ENCODE measurements at places on chromosomes 6 and 20. TPM values are rescaled to one million over a fixed set of nuclear protein-coding genes. Genes with fewer than 3 reads are reported as not detected.

Gene HLA-DRA
- polyA plus RNA-seq: 1,837 TPM

Gene PARD6B
- 0.97 TPM for polyA plus RNA-seq

Gene MCHR2
- polyA plus RNA-seq: not detected

Gene ADGRG6
- 0.70 TPM for polyA plus RNA-seq

Gene DDO
- 0.68 TPM for polyA plus RNA-seq

Gene MUCL3
- not detected for polyA plus RNA-seq

Gene FNDC11
- 0.98 TPM for polyA plus RNA-seq

Gene PSORS1C1
- polyA plus RNA-seq: 0.21 TPM

Gene CDH26
- polyA plus RNA-seq: 0.89 TPM

Gene POPDC3
- not detected for polyA plus RNA-seq

Gene GSTA2
- not detected for polyA plus RNA-seq

Gene PGC
- 0.74 TPM for polyA plus RNA-seq

Gene PBOV1
- polyA plus RNA-seq: not detected

Gene LST1
- polyA plus RNA-seq: 203 TPM

Gene PRSS16
- 0.39 TPM for polyA plus RNA-seq

Gene FAM83B
- polyA plus RNA-seq: not detected

Gene FHL5
- polyA plus RNA-seq: 2.8 TPM

Gene PPP1R14C
- 0.13 TPM for polyA plus RNA-seq

Gene MYH7B
- polyA plus RNA-seq: 0.83 TPM

Gene TCF15
- polyA plus RNA-seq: 0.21 TPM
